Cortex of kidney (tissue), 1 donor: ENCODE measurements at places on chromosomes 7 and 10.

DNA sequence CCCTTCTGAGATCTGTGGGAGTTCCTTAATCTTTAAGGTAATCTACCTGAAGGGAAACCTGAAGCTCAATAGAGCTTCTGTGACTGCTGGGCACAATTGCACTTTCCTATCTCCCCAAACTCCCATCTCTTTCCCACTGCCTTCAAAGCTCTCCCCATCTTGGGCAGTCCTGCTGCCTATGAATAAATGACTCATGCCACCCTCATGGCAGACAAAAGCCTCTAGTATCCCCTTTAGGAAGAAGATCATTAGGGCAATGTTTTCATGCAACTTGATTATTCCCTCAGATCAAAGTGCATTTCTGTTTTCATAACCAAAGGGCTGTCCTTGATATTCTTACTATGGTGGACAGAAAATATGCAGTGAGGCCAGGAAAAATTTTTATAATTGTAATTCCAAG lies 704.9 kb upstream of the LRRN3 start:
- DNase-seq, result no peak

DNA sequence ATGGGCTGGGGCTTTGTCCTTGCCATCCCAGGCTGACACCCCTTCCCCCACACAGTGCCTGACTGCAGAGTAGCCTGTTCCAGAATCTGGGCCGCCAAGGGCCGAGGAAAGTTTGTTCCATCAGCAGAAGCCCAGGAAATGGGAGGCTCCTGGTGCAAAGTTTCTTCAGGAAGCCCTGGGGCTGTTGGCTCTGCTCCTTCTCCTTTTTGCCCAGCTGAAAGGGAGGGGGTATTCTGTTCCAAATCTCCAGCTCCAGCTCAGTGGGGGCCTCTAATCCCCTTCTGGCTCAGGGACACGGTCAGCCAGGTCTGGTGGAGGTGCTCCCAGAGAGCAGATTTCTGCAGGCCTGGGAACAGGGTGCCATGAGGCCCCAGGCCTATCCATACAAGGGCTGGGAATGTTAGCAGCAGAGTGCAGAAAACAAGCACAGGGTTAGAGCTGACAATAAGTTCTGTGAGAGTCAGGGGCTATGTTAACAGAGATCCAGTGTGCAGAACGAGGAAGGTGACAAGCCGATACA lies 399.5 kb downstream of the RPS24 start:
- no peak for DNase-seq

GRCh38 chr7:108813251-108814014 lies 243.8 kb downstream of the DNAJB9 start:
- no peak for DNase-seq

- DNase-seq, result no peak
These were observed 14.4 kb downstream of the SLC26A3 start for GRCh38 chr7:107788662-107789061.

GRCh38 chr10:85598646-85599045 lies 767.9 kb downstream of the GRID1 start:
- no peak for DNase-seq

GRCh38 chr7:69728304-69728703 lies 130.0 kb downstream of the AUTS2 start:
- DNase-seq, result no peak
